Stomach (tissue), 19 donors: ENCODE measurements at places on chromosomes 4 and X. TPM values are rescaled to one million over a fixed set of nuclear protein-coding genes. Genes with fewer than 3 reads are reported as not detected.
A peak's percentile ranks its signal among the peaks of the same experiment; 100 is the strongest.

Gene P2RY4
- not detected for total RNA-seq

Gene GAGE12J
- total RNA-seq, result not detected

Gene GUF1
- total RNA-seq, result 15.2 TPM

Gene ITIH6
- total RNA-seq, result not detected

Gene HTR2C
- total RNA-seq, result not detected

Gene CCDC149
- total RNA-seq, result 11.6 TPM

Gene BGN
- total RNA-seq, result 64.3 TPM

Gene FHDC1
- 6.7 TPM for total RNA-seq

DNA sequence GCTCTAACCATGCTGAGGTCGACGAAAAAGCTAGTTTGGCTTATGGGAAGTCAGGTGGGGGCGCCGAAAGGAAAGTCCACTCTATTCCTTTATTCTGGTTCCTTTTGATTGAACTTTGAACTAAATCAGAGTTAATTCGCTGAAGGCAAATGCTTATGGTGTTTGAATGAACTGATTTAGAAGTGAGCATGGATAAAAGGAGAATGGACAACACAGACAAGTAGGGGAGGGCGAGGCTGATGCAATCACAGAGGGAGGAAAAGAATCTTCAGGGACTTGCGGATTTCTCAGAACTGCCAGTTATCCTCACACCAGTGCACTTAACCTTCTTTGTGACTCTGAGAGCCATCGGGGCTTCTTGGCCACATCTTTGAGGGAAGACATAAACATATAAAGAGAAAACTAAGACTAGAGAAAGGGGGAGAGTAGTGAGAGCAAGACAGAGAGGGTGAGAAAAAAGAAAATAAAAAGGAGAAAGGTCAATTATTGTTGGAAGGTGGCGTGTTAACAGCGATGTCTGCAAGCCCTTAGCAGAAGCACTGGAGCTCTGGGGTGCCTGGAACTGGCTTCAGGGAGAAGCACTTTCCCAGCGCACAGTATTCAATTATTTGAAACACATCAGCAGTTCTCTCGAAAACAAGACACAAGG lies 79.6 kb upstream of the PLAC1 start:
- DNase-seq, result no peak

GRCh38 chr4:40316333-40316781 lies 18.8 kb upstream of the CHRNA9 start:
- DNase-seq, result no peak

DNA sequence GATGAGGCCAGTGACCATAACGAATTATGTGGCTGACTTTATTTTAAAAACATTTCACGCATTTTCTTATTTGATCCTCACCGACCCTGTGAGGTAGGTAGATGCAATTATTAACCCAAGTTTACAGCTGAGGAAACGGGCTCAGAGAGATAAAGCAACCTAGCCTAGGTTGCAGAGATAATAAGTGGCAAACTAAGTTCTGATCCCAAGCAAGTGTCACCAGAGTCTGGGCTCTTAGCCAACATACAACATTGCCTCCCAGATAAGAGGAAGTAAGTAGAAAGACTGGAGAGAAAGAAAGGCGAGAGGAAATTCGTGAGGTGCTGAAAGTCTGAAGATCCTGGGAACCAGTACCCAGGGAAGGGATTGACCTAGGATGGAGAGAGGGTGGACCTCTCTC lies 77.4 kb upstream of the GPR50 start:
- DNase-seq, result peak; percentile 6

DNA sequence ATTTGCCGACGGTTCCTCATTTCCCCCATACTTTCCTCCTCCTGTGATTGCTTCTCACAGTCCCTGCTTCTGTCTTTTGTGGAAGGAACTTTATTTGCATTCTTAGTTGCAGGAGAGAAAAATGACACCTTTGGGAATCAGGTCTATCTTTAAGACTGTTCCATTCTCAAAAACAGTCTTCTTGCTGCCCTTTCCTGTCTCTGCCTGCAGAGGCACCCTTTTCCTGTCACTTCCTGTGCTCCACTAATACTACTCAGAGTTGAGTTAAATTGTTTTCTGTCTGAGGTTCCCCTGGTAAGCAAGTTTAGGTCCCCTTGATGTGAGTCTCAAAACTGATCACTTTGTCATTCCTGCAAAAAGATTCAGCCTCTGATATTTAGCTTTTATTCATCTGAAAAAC lies 208.8 kb upstream of the CLNK start:
- peak; percentile 18 for DNase-seq

- no peak for DNase-seq
These were observed 252.4 kb downstream of the CFAP299 start for GRCh38 chr4:80587871-80588385.

DNA sequence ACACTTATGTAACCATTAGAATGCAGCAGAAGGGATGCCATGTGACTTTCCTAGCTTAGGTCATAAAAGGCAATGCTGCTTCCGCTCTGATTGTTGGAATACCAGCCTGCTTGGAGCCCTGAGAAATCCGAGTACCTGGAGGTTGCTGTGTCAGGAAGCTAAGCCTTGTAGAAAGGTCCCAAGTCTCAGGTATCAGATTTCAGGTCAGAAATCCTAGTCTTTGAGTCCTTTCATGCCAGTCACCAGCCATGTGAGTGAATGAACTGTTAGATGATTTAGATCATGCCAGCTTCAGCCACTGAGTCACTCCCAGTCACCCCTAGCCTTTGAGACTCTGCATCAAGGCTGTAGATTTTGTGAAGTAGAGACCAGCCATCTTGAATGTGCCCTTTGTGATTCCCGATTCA lies 23.5 kb downstream of the RAP1GDS1 start:
- DNase-seq, result no peak

- DNase-seq, result no peak
These were observed 74.0 kb downstream of the AFF2 start for GRCh38 chrX:148574237-148574973.

- no peak for DNase-seq
These were observed 41.9 kb downstream of the PCDH19 start for GRCh38 chrX:100368167-100368566.

GRCh38 chrX:118215346-118215745 lies 98.7 kb upstream of the KLHL13 start:
- DNase-seq, result no peak

DNA sequence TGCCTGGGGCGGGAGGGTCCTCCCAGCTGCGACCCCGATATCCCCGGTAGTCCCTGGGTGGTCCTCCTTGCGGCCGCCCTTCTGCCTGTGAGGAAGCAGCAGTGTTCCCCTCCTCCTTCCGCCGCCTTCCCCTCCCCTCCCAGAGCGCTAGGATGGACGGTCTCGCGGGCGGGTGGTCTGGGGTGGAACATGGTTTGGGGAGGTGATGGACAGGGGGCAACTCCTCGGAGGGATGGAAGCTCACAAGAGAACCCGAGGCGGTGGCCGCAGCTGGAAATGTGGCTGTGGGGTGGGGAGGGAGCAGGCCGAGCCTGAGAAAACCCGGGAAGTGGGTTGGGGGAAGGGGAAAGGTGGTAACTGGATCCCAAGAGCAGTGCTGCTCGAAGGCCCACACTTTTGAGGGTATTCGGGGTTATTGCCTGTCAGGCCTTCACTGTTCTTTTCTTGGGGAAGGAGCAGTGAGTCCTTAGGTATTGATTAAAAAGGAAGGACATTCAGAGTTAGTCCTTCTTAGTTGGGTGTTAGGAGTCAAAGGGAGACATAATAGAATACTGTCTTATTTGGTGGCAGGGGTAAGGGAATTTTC lies 581 bp downstream of the UBE2K start:
- peak; percentile 32 for DNase-seq

- DNase-seq, result no peak
These were observed 318.7 kb downstream of the PCDH18 start for GRCh38 chr4:137213372-137214173.

GRCh38 chr4:40686081-40686913 lies 56.6 kb upstream of the RBM47 start:
- DNase-seq, result no peak

GRCh38 chrX:103461156-103461555 lies 58.1 kb downstream of the RAB40A start:
- DNase-seq, result no peak

DNA sequence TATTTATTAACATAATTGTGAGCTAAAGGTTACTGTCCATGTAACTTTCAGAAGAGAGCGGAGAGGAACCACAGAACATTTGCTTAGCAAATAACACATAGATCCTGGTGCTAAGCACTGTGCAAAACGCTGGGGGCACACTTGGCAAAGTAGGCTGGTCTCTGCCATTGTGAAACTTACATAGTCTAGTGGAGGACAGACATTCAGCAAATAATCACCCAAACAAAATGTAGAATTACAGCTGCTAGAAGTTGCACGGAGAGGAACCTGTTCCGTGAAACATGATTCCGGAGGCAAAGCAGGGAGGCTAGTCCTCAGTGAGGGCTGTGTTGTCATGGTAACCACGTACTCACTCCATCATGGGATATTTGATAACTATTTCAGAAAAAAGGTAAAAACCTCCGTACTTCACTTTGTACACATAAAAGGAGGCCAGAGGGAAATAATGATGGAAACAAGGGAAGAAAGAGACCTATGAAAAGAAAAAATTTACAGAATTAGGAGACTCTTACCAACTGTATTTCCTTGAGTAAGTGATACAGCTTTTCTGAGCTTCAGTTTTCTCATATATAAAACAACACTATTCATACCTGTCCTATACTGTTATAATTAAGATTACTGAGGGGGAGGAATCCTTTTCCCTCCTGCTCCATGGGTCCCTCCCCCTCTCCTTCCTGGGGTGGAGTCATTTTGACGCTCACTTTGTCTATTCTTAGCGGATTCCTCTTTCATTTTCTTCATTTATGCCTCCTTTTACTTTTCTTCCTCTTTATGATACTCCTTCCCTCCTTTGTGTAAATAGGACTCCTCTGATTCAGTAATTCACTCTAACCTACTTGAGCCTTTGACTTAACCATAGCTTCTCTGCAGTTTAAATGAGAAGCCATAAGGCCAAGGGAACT lies 825 bp upstream of the RASGEF1B start:
- peak; percentile 35 for DNase-seq

GRCh38 chrX:102712216-102712966 lies at the start of gene GPRASP2:
GPRASP2 (plus strand) TSS chrX:102712448; CDS start chrX:102714870, 2,422 bp downstream.
- peak; percentile 83 for DNase-seq

GRCh38 chr4:42152507-42153504 lies at the start of gene BEND4:
BEND4 (minus strand) TSS chr4:42152655; CDS start chr4:42152143, 512 bp downstream.
- DNase-seq, result no peak

GRCh38 chrX:120302434-120302833 lies 8.8 kb downstream of the TMEM255A start:
- peak; percentile 55 for DNase-seq

GRCh38 chr4:162360369-162361149 lies 196.8 kb upstream of the FSTL5 start:
- DNase-seq, result no peak

- no peak for DNase-seq
These were observed 608.6 kb upstream of the NR3C2 start for GRCh38 chr4:149050840-149051239.

GRCh38 chr4:67725132-67725531 lies 24.2 kb upstream of the UBA6 start:
- DNase-seq, result no peak

DNA sequence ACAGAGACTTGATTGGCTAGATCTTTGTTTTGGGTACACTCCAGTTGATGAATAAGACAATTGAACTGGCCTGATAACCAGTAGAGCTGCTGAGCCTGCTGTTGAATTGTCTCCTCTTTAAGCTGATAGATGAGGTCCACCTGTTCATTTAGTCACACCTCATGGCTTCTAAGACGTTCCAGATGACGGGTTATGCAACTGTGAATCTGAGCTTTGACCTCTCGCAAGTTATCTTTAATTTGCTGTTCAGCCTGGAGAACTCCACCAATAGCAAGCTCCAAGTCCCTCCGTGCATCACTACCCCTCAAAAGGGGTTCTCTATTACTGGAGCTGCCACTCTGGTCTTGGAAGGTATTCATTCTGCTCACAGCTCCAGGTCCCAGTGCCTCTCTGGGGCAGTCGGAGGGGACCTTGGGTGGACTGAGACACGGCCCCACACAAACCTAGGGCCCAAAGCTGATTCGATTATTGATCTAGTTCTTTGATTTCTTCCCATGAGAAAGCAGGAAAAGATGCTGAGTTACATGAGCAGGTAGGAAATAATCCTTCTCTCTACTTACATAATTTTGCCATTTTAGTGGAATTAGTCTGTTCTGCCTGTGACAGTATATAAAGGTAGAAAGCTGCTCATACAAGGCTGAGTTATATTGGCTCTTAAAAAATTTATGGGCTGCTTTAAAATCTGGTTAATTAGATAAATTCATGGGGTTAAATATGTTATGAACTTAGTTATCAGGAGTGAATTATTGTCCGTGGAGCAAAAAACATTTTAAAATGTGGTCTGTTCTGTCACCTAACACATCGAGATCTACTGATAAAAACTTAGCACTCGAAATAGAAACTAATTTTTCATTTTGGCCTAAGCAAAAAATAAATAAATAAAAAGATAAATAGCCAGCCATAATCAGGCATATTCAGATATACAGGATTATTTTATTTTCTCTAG lies 6.8 kb downstream of the MMAA start:
- DNase-seq, result no peak

GRCh38 chrX:39871648-39872047 lies 226.1 kb downstream of the BCOR start:
- no peak for DNase-seq

GRCh38 chrX:108702530-108702929 lies 33.8 kb downstream of the IRS4 start:
- no peak for DNase-seq

- DNase-seq, result no peak
These were observed 19.2 kb downstream of the F11 start for GRCh38 chr4:186285147-186285546.

- DNase-seq, result no peak
These were observed 722.2 kb downstream of the DMD start for GRCh38 chrX:32489125-32489524.

- DNase-seq, result no peak
These were observed 91.7 kb downstream of the FRMPD4 start for GRCh38 chrX:12229986-12230385.

DNA sequence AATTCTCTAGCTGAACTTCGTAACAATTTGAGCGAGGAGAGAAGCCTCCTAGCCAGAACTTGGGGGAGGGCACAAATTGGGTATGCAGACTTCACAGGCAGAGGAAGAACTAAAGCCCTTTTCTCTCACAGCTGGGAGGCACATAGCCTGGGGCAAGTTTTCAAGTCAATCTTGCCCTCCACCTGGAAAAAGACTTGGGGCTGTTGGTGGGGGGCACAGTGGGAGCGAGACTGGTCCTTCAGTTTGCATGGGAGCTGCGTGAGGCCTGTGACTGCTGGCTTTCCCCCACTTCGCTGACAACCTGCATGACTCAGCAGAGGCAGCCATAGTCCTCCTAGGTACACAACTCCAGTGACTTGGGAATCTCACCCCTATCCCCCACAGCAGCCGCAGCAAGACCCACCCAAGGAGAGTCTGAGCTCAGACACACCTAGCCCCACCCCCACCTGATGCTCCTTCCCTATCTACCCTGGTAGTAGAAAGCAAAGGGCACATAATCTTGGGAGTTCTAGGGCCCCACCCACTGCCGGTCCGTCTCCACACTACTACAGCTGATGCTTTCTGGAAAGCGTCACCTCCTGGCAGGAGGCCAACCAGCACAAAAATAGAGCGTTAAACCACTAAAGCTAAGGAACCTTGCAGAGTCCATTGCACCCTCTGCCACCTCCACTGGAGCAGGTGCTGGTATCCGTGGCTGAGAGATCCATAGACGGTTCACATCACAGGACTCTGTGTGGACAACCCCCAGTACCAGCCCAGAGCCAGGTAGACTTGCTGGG lies 160.8 kb downstream of the CBLL2 start:
- peak; percentile 5 for DNase-seq

- DNase-seq, result no peak
These were observed 920.4 kb upstream of the EPHA5 start for GRCh38 chr4:66590488-66591215.
